ENCODE measurements at places on chromosomes 13 and 19.

DNA sequence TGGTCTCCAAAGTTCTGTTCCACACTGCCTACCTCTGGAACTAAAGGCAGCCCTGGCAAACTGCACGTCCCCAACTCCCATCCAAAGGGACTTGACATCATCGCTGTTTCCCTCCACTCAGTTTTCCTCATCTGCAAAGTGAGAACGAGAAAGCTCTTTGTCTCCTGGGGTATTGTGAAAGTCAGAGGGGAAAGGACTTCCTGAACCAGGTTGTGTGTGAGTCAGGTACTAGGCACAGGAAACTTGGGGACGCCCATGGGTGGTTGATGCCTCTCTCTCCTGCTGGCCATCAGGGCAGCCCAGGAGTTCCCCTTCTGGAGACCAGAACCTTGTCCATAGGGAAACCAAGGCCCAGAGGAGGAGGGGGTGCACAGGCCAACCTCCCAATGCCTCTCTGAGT, 4.7 kb downstream of the CRLF1 start:
- no peak for DNase-seq

GRCh38 chr19:13892870-13893269, 13.0 kb downstream of the BRME1 start:
- DNase-seq: no peak

DNA sequence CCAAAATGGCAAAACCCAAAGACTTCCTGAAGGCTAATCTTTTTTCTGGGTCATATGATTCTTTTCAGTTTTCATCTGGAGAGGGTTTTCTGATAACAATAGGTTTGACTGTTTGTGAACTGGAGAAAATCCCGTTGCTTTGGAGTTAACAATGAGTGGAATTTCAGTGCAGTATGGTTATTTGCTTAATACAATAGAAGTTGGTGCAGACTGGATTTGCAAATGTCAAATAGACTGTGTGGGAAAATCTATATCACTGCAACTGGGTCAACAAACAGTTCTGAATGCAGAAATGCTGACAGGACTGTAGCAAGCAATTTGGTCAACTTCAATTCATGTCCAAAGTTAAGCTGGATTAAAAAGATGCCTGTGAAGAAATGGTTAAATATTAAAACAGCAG, 267.5 kb upstream of the ARGLU1 start:
- no peak for DNase-seq

DNA sequence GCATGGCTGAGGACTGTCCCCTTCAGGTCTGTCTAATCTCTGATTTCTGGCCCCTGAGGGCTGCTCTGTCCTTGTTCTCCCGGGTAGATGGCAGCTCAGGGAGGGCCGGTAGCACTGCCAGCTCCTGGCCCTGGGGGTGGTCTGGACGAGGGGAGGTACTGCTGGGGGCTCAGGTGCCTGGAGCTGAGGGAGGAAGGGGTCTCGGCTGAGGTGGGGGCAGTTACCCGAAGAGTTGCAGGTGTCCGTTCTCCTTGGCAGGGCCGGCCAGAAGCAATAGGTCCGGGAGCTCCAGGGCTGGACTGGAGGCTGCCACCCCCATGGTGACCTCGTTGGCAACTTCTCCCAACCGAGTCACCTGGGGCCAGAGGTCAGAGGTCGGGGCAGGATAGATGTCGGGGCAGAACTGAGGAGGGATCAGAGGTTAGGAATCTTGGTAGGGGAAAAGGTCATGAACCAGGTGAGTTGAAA, 1.2 kb upstream of the EMC10 start:
- DNase-seq: no peak

GRCh38 chr19:36420961-36421748, 2.7 kb upstream of the ZFP82 start:
- DNase-seq: no peak

DNA sequence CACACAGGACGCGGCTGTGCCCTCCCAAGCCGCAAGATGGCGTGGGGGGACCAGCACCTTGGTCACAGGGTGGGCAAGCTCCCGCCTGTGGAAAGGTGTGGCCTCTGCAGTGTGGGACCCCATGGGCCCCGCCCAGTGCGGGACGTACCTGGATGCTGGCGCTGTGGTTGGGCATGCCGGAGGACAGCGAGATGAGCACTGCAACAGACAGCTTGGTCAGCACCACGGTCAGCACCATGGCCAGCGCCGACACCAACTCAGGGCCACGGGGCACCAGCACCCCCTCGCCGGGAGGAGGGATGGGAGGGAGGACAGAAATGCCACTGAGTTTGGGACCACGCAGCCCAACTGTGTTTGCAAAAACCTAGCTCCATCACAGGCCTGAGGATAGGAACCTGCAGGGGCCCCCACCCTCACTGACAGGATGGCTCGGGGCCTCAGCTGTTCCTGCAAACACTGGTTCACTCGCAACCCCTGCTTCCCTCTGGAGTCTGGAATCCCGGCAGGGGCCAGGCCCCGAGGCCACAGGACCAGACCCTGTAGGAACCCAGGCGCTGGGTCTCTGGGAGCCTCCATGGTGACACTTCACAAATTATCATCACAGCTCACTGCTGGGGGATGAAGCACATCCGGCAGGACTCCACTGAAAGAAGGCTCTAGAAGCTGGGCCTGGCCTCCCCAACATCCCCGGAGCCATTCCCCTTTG, 27.1 kb downstream of the IZUMO4 start:
- no peak for DNase-seq

- no peak for DNase-seq
These were observed 4.9 kb upstream of the BRD4 start for GRCh38 chr19:15337202-15337601.

- no peak for DNase-seq
These were observed 268.2 kb upstream of the MAB21L1 start for GRCh38 chr13:35744566-35745178.

- DNase-seq: no peak
These were observed 10.1 kb downstream of the YIPF2 start for GRCh38 chr19:10918359-10918758.

- DNase-seq: no peak
These were observed 35.3 kb downstream of the SOX1 start for GRCh38 chr13:112102243-112102642.

DNA sequence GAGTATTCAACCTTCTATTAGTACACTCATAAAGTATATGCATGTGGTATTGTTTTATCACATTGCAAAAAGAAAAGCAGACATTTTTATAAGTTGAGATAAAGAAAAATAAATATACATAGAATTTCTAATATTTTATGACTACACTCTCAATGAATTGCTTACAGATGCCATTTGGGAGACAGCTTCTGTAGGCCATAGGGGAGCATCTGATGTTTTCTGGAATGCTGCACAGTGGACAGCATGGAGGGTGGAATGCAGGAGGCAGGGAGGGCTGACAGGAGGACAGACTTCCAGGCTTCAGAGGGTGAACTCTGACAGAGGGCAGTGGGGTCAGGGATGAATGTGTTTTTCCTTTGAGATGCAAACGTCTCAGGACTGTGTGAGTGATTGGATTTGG, 45.8 kb downstream of the MIPEP start:
- DNase-seq: no peak

- no peak for DNase-seq
These were observed 199.5 kb downstream of the ATP8A2 start for GRCh38 chr13:25571237-25571636.

DNA sequence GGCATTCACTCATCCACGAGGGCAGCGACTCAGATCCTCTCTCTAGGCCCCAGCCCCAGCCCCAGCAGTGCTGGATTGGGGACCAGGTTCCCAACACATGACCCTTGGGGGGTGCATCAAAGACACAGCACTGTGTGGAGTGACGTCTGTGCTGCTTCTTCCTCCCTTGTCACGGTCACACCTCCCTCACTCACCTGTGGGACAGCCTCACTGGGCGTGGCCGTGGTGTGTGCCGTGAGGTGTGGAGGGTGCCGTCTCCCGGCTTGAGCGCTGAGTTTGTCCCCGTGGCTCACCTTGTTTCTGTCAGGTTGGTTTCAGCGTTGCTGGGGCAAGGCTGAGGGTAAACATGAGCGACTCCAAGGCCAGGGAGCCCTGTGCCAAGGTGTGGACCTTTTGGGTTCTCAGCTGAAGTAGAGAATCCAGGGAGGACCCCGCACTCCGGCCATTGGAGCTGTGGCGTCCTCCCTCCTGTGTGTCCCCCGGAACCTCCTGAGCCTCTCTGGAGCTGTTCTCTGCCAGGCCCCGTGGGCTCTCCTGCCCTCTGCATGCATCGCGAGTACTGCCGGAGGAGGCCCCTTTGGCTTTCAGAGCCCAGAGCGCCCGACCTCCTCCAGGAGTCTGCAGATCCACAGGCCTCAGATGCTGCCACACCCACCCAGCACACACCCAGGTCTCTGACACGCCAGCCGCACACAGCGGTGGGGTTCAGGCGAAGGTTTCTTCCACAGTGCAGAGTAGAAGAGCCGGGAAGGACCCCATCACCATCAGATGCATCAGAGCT, 33.6 kb downstream of the CSNK1G2 start:
- no peak for DNase-seq

DNA sequence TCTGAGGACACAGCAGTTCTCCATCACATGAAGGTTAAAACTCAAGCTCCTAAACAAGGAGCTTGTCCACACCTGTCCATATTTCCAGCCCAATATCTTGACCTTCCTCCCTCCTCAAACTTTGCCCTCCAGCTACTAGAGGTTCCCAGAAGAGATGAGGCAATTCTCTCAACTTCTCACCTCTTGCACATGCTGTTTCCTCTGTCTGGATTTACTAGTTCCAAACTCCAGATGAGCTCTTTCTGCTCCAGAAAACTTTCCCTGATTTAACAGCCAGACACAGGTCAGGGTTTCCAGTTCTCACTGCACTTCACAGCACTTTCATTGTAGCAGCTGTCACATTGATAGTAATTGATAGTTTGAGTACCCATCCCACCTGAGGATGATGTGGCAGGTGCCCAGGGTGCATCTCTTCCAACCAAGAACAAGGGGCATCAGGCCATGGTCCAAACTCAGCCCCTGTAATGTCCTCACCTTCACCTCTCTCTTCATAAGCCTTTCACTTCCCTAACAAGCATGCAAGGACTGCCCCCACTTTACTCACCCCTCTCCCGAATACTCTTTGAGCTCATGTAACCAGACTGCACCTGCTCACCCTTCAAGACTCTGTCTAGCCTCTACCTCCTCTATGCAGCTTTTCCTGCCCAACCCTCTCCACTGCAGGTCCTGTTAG, 3.0 kb upstream of the WDFY2 start:
- no peak for DNase-seq

- DNase-seq: no peak
These were observed 78.7 kb upstream of the SERP2 start for GRCh38 chr13:44294876-44295275.

- DNase-seq: no peak
These were observed 955.6 kb downstream of the PCDH17 start for GRCh38 chr13:58587183-58587582.

DNA sequence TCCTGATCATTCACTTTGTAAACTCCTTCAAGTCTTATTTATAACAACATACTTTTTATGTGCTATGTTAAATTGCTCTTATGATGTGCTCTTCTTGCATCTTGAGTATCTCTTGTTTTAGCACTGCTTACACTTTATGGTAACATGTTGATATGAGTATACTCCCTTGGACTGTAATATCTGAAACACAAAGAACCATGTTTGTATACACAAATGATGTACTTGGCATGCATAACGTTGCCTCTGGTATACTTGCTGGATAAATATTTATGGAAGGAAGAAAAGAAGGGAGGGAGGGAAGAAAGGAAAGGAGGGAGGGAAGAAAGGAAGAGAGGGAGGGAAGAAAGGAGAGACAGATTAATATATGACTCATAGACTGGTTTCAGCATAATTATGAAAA, 333.2 kb downstream of the PCDH9 start:
- no peak for DNase-seq

- DNase-seq: no peak
These were observed 193.9 kb downstream of the KCTD12 start for GRCh38 chr13:76692346-76692745.
